ENCODE measurements at places on chromosomes 2 and 18.

DNA sequence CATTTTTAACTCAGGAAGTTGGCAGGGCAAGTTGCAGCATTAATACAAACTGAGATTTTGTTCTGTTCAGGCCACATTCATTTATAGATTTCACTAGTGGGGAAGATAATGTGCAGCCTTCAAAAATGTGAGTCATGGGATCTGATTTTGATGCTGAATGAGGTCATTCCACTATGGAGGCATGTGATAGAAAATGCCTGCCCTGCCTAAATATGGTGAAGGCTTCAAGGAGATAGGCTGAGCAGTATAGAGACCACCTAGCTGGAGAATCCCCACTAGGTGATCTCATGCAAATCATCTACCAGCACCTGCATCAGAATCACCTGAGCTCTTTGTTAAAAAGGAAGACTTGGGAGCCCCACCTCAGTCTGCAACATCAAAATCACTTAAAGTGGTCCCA, 43.7 kb downstream of the PAX3 start:
- no peak for DNase-seq

DNA sequence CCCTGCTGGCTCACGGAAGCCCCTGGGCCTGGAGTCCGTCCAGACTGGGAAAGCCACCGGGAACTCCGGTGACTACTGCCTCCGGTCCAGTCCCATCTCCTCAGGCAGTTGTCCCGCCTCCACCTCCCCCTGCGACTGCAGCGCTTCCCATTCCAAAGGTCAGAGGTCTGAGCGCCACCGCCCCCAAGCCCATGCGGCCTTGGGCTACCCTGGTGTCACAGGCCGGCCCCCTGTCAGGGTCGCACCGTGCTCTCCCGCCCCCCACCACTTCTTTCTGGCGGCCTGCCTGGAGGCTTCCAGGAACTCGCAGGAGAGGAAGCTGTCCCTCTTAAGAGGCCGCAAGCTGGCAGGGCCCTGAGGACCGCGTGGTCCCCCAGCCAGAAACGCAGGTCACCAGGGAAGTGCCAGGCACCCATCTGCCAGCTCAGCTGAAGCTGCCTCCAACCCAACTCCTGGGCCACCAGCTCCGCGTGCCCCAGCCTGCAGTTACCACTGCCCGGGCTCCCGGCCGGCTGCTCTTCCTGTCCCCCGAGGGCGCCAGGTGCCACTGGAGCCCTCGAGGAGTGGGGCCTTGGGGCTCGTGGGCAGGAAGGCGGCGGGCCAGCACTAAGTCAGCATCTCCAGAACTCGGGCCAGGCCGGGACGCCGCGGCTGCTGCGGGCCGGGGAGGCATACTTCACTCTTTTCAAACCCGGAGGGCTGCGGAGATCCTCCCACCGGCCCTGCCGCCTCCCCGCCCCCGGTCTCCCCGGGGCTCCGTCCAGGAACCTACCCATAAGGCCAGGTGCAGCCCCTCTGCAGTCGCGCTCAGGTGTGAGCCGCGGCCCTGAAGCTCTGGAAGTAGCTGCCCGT, 83.3 kb upstream of the POMC start:
- DNase-seq = no peak

GRCh38 chr2:148179724-148180123, 158.8 kb downstream of the MBD5 start:
- DNase-seq = no peak

- DNase-seq = no peak
Measured at GRCh38 chr2:44753552-44754285, 187.8 kb upstream of the SIX3 start.

DNA sequence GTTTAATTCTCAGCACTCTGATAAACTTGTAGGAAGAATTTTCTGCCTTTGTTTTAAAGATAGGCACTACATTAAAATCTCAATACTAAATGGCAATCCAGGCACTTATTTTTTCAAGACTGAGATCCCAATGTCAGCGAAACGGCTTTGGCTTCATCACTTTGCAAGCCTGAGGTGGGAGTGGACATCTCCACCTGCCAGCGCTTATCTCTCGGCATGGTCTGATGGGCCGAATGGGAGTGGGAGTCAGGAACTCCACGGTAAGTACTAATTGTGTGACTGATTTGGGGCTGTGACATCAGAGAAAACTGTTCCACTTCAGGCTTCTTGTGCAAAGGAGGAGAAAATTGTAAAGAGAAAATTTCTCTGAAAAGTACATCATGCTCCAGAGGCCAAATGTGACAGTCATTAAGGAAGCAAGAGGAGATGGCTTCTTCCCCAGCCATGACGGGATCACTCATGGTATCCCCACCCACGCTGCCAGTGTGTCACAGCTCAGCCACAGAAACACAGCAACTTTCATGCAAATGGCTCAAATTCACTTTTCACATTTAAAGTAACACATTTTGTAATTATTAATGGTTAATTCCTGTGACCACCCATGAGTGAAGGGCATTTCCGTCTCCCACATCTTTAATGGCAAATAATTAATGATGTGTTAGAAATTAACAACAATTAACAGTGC, 385.5 kb upstream of the HNRNPA3 start:
- no peak for DNase-seq

DNA sequence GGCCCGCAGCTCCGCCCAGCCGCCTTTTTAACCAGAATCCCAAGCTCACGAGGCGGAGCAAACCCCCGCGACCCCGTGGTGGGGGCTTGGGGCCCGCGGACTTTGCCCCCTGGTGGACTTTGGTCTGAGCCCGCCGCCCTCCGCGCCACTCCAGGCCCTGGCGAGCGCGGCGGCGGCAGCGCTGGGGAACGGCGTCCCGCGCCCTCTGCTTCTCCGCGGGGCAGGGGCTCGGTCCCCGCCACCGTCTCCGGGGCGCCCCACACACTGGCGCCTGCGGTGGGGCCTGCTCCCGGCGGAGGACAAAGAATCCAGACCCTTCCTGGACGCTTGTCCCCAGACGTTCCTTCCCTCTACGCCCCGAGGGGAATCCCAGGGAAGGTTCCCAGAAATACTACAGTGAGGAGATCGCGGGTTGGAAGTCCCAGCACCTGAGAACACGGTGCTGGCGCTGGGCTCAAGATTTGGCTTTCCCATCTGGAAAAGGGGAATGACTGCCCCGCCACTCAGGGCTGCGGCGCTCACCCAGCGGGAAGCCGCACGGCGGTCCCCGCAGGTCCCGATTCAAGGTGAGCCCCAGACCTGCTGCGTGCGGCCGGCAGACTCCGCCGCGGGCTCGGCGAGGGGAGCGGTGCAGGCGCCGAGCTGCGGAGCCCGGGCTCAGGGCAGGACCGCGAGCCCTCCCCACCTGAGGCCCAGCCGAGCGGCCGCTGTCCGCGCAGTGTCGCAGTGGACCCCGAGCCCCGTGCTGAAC, at the start of gene HAAO:
Gene HAAO (minus strand): TSS at position 1 of the 751 bp plus-strand sequence. CDS start 47 bp downstream, outside the sequence.
- no peak for DNase-seq

- DNase-seq = no peak
Measured at GRCh38 chr2:100279586-100280534, 42.4 kb downstream of the LONRF2 start.

- DNase-seq = no peak
Measured at GRCh38 chr2:240857039-240858008, 11.3 kb upstream of the AGXT start.

DNA sequence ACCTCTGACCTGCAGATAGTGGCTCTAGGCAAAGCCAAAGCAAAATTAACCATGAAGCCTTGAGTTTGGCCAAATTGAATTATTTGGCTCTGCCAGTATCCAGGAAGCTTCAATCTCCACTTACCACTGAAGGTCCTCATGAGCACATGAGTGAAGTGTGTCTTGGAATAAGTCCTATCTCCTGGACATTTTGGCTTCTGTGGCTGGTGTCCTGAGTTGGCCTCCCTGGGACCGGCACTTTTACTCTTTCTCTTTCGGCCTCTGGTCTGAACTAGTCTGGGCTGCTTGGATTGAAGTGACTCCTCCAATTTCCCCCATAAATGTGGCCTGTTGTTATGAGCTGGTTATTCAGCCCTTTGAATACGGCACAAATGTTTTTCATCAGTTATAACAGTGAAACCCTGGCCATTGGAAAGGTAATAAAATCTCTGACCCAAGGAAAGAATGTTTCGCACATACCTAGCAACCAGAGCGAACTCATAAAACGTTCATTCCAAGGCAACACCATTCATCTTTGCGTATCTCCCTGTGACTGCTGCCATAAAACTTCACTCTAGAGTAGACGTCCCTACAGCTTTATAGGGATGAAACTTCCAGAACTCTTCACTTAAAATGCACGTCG, 216.4 kb downstream of the LPIN1 start:
- no peak for DNase-seq

- no peak for DNase-seq
Measured at GRCh38 chr18:58400331-58400870, 228.5 kb downstream of the ALPK2 start.

DNA sequence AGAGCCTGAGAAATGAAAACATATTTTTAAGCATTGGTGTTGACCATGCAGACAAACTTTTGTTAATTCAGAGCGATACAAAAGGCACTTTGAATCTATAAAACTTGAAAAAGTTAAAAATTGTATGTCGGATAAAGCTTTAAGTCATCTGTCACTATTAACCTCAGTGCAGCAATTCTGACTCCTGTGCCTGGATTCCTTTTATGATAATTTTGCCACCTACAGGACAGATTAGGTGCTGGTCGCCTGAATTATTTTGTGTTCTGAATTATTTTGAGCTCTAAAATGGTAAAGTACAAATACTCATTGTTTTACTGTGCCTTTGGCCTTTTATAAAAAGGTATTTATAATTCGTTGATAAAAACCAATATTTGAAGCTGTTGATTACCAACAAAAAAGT, 19.4 kb upstream of the RNF138 start:
- DNase-seq = peak; percentile 57

DNA sequence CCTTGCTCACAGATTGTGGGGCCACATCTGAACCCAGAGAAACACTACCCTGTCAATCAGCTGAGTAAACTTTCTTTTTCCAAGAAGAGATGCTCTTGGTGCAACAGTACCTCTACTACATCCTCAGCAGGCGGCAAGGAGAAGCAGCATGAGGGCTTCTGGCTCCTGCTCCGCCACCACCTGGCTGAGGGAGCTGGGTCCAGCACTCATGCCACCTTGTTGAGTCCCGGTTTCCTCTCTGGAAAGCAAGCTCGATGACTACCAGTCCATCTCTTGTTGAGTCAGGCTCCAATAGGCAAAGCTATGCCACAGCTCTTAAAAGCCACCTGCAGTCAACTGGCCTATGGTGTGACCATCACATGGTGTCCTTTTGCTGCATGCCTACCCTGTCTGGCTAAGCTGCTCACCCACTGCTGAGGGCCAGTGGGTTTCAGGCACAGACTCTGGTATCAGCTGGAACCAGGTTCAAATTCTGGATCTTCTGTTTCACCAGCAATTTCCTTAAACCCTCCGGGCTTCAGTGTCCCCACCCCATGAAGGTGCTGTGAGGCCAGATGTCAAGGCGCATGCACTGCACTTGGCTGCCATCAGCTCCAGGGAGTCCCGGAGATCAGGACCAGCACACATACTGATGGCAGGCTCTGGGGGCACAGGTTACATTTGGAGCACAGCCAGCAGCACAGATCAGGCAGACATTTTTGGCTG, 42.5 kb upstream of the ACAA2 start:
- DNase-seq = no peak

DNA sequence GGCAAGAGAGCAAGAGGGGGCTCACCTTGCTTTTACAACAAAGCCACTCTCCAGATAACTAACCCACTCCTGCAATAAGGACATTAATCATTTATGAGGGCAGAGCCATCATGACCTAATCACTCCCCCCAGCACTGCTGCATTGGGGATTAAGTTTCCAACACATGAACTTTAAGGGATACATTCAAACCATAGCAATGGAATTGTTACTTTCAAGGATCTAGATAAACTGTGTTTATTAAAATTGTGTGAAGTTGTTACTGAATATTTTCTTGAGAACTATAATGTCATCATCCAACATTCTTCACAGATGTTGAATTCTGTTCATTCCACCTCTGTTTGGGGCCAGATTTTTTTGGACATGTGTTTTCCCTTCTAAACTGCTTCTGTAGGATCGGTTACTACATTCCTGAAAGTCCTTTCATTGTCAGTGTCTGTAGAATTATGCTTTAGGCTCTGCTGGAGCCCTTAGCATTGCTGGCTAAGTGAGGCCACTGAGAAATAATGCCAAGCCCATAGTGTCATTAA, 50.4 kb downstream of the SPATS2L start:
- no peak for DNase-seq

GRCh38 chr2:30165050-30165520, 18.3 kb downstream of the YPEL5 start:
- peak; percentile 77 for DNase-seq

GRCh38 chr2:213959589-213959988, 451.3 kb upstream of the VWC2L start:
- DNase-seq = no peak

Data from CD4-positive, alpha-beta T cell treated with Interleukin-15 for 4 hours (primary cell).